ENCODE measurements at places on chromosomes 1 and 21. TPM values are rescaled to one million over a fixed set of nuclear protein-coding genes. Genes with fewer than 3 reads are reported as not detected.

Gene OLIG2
- not detected for total RNA-seq

DNA sequence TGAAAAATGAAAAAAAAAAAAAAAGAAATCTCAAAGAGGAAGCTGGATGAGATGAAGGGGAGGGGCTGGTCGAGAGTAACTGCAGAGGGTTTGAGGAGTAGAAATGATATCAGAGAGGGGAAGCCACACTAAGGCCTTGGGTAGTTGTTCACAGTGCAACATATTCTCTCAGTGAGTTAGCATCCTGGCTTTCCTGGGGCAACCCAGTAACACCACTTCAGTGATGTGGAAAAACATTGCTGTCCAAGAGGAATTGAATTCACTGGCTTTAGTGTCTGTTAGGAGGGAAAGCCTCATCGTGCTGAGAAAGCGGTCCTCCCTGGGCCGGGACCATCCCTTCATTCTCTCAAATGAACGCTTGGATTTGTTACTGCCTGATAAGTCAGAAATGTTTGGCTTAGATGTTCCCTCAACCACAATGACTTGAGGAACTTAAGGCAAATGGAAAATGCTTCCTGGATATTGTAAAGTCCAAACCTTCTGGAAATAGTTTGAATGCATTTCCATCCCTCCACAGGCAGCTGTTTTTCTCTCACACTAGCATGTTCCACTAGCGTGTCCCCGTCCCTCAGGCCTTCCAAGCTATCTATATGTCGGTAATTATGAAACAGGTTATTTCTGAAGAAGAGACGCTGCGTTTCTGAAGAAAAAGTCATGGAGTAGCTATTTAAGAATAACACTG lies 12.2 kb downstream of the TGFB2 start:
- no peak for DNase-seq

- DNase-seq = no peak
Measured at GRCh38 chr1:97791251-97791650, 129.6 kb downstream of the DPYD start.

DNA sequence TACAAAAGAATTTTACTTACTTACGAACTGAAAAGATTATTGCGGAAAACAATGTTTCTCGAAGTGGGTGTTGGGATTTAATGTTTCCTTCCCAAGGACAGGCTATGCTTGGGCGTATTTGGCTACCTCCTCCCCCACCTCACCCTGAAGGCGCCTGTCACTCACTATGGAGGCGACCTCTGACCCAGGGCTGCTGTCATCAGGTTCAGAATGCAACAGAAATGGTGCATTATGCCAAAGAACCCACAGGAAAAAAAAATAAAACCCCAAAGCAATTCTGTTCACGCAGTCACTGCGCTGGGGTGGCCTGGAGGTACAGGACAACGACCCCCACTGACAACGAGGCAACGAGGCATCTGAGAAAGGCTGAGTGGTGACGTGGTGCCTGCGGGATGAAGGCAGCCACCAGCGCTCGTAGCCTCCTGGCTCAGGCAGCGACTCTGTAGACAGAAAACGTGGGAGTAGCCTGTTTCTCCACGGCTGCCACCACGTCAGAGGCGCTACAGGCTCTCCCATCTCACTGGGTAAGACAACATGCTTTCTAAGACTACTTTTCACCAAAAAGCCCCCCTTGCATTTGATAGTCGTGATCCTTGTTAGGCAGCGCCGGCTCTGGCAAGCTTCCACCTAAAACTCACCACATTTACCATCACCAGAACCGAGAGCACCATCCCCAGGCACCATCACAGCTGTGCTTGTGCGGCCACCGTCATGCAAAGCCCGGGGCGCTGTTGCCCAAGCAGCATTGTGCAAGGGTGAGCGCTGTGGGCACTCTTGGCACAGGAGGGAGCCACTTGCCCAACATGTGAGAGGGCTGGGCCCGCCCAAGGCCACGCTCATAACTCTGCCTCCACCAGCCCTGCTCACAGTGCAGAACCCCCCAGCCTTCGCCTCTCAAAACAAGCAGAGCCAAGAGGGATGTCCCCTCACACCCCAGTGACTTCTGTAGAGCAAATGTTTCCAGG lies 14.3 kb downstream of the NADK start:
- DNase-seq = peak; percentile 34

- DNase-seq = no peak
Measured at GRCh38 chr1:6409053-6409452, 10.7 kb downstream of the HES2 start.

GRCh38 chr1:39450956-39451606 lies 40.4 kb upstream of the BMP8A start:
- DNase-seq = no peak

Gene KDM1A
- 45.4 TPM for total RNA-seq

- DNase-seq = no peak
Measured at GRCh38 chr1:16980473-16981268, at the start of gene MFAP2. Gene MFAP2, minus strand, starts transcription at chr1:16980620. Its CDS starts 2,347 bp downstream, at chr1:16978273.

DNA sequence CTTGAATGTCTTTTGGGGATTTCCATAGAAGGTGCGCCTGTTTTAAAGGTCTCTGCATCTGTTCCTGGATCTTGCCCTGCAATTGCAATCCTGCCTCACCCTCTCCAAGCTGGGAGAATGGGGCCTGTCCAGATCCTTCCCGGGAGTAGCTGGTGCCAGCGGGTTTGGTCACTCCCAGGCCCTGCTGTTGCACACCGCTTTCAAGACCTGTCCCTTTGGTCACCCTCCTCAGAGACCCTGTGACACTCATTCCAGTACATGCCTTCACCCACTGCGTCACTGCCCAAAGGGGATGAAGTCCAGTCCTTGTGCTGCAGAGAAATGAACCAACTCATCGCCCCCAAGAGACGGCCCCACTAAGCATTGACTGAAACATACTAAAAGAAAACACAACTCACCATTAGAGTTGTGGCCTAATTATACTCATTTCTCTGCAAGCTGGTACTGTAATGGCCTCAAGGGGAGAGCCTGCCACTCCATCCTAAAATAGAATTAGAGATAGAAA lies 1.9 kb upstream of the IRF2BP2 start:
- no peak for DNase-seq

- DNase-seq = no peak
Measured at GRCh38 chr1:87249803-87250202, 78.9 kb upstream of the LMO4 start.

- no peak for DNase-seq
Measured at GRCh38 chr1:91609551-91609950, 108.9 kb downstream of the CDC7 start.

DNA sequence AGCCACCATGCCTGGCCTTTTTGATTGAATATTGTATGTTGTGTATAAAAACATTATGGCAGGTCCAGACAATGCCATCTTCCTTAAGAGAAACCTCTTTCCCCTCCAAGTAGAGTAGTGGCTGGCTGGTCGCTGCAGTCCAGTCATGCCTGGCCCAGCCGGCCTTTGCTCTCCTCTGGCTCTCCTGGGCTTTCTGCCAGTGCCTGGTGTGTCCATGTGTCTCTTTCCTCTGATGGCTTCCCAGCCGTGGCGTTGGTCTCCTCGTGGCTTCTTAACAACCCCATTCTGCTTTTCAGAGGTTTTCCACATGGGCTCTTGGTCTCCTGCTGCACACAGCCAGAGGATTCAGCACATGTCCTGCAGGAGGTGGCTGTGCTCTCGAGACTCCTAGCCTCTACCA lies 58.7 kb downstream of the DIP2A start:
- no peak for DNase-seq

Data from natural killer cell (primary cell).